ENCODE measurements at places on chromosomes 5 and 9. TPM values are rescaled to one million over a fixed set of nuclear protein-coding genes. Genes with fewer than 3 reads are reported as not detected.

The APBA1 gene
- polyA plus RNA-seq: 0.03 TPM

GRCh38 chr9:120918931-120919842, 7.4 kb downstream of the TRAF1 start:
- no peaks in the 10 kb centered on the region for H3K36me3 ChIP-seq
- no peaks in the 10 kb centered on the region for H3K27me3 ChIP-seq
- no peak for DNase-seq
- H3K4me3 ChIP-seq: no peak overlapping the region
- H3K27ac ChIP-seq: no peak overlapping the region

The TJP2 gene
- polyA plus RNA-seq: 1.2 TPM

GRCh38 chr5:93886098-93886806, 144.9 kb upstream of the POU5F2 start:
- no peak overlapping the region for H3K27ac ChIP-seq
- DNase-seq: no peak
- no peak overlapping the region for H3K4me3 ChIP-seq

- H3K4me1 ChIP-seq: no peaks in the 10 kb centered on the region
- H3K36me3 ChIP-seq: no peaks in the 10 kb centered on the region
- H3K4me3 ChIP-seq: no peak overlapping the region
- H3K27me3 ChIP-seq: no peaks in the 10 kb centered on the region
- DNase-seq: no peak
These were observed 236.2 kb downstream of the NNT start for GRCh38 chr5:43839218-43839617.

DNA sequence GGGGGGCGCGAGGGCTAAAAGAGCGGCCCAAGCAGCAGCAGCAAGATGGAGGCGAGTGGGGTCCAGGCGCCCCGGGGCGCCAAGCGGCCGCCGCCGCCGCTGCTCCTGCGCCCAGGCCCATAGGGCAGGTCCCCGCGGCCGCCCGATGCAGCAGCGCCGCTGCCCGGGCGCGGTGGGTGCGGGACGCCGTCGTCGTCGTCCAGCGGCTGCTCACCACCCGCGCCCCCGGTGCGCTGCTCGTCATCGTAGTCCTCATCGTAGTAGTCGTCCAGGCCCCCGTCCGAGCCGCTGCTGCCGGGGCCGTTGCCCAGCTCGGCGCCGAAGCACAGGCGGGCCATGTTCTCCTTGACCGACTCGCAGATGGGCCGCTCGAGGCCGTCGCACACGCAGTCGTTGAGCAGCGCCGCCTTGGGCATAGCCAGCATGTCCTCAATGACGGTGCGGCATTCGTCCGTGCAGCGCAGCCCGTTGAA, 1.5 kb downstream of the GAS1 start:
- DNase-seq: no peak
- no peaks in the 10 kb centered on the region for H3K27me3 ChIP-seq
- no peak overlapping the region for H3K27ac ChIP-seq
- no peaks in the 10 kb centered on the region for H3K36me3 ChIP-seq
- peaks cover 15% of the 10 kb centered on the region for H3K4me1 ChIP-seq

- H3K4me1 ChIP-seq: no peaks in the 10 kb centered on the region
- H3K4me3 ChIP-seq: no peak overlapping the region
- H3K36me3 ChIP-seq: no peaks in the 10 kb centered on the region
- peak; percentile 71 for DNase-seq
- no peak overlapping the region for H3K27ac ChIP-seq
These were observed 29.0 kb upstream of the CCNG1 start for GRCh38 chr5:163408311-163408923.

DNA sequence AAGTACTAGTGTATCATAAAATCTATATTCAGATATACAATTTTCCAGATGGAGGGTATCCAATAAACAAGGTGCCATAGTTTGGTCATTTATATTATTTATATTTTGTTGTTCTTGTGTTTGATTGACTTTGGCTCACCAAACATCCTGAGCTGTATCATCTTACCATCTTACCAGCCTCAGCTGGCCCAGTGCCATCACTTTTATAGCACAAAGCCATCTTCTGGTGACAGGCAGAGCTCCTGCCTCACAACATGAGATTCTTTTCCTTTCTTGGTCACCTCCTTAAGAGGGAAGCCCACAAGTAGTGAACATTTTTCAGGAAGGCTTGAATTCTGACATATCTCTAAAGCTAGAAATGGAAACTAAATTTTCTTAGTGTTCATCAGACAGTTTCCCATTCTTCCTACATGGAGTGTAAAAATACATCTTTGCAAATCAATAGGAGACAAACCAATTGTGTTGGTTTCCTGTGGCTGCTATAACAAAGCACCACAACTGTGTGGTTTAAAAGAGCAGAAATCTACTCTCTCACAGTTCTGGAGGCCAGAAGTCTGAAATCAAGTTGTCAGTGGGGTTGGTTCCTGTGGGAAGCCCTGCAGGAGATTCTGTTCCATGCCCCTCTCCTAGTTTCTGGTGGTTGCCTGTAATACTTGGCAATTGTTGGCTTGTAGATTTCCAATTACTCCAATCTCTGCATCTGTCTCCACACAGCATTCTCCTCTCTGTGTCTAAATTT, 341.8 kb downstream of the MAN2A1 start:
- no peaks in the 10 kb centered on the region for H3K4me1 ChIP-seq
- no peak for DNase-seq
- no peak overlapping the region for H3K27ac ChIP-seq
- no peaks in the 10 kb centered on the region for H3K27me3 ChIP-seq
- no peaks in the 10 kb centered on the region for H3K36me3 ChIP-seq

DNA sequence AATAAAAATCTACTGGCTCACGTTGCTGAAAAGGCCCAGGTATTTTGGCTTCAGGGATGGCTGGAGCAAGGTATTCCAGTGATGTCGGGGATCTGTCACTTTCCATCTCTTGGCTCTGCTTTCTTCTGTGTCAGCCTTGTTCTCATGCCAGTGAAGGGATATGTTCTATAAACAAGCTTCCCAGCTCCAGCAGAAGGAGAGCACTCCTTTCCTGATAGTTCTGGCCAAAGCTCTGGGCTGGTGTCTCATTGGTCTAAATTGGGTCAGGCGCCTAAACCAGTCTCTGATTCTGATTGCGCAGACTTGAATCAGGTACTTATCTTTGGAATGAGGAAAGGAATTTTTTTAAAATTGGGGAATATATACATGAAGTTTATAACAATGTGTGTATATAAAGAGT, 5.1 kb downstream of the SNX30 start:
- peaks cover 20% of the 10 kb centered on the region for H3K4me1 ChIP-seq
- no peaks in the 10 kb centered on the region for H3K36me3 ChIP-seq
- DNase-seq: no peak

- DNase-seq: peak; percentile 77
- peaks cover 28% of the 10 kb centered on the region for H3K4me1 ChIP-seq
- no peaks in the 10 kb centered on the region for H3K27me3 ChIP-seq
- H3K4me3 ChIP-seq: no peak overlapping the region
- no peak overlapping the region for H3K27ac ChIP-seq
These were observed 2.9 kb downstream of the JAK2 start for GRCh38 chr9:4987961-4988421.

The PFN3 gene
- polyA plus RNA-seq: not detected

DNA sequence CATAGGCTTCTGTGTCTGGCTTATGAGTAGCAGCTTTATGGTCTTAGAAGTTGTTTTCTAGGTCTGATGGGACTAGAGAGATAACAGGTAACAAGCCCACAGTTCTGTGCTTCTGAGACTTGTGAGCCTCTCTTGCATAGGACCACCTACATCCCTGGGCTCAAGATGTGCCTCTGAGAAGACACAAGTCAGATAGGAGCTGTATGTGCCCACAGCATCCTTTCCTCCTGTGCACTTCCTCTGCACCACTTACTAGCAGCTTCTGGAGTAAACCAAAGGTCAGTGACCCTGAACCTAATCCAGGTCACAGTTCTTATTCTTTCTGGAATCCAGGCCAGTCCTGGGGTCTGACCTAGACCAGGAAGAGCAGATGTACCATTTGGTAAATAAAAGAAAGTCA, 40.0 kb downstream of the GALNT10 start:
- H3K4me1 ChIP-seq: peaks cover 29% of the 10 kb centered on the region
- H3K36me3 ChIP-seq: no peaks in the 10 kb centered on the region
- DNase-seq: no peak
- H3K27me3 ChIP-seq: no peaks in the 10 kb centered on the region
- H3K27ac ChIP-seq: no peak overlapping the region

The ZNF483 gene
- 0.43 TPM for polyA plus RNA-seq

GRCh38 chr9:37096628-37097027, 23.7 kb upstream of the ZCCHC7 start:
- no peaks in the 10 kb centered on the region for H3K36me3 ChIP-seq
- peaks cover 20% of the 10 kb centered on the region for H3K4me1 ChIP-seq
- H3K27ac ChIP-seq: no peak overlapping the region

The SREK1 gene
- 49.2 TPM for polyA plus RNA-seq

GRCh38 chr5:95334900-95335538, 50.1 kb upstream of the MCTP1 start:
- H3K4me1 ChIP-seq: no peaks in the 10 kb centered on the region
- H3K4me3 ChIP-seq: no peak overlapping the region
- no peaks in the 10 kb centered on the region for H3K36me3 ChIP-seq
- no peak for DNase-seq
- H3K27me3 ChIP-seq: no peaks in the 10 kb centered on the region

- no peaks in the 10 kb centered on the region for H3K27me3 ChIP-seq
- DNase-seq: no peak
- no peaks in the 10 kb centered on the region for H3K4me1 ChIP-seq
- no peak overlapping the region for H3K27ac ChIP-seq
These were observed 17.1 kb downstream of the MSANTD3 start for GRCh38 chr9:100443781-100444768.

The NOXA1 gene
- polyA plus RNA-seq: 7.7 TPM

DNA sequence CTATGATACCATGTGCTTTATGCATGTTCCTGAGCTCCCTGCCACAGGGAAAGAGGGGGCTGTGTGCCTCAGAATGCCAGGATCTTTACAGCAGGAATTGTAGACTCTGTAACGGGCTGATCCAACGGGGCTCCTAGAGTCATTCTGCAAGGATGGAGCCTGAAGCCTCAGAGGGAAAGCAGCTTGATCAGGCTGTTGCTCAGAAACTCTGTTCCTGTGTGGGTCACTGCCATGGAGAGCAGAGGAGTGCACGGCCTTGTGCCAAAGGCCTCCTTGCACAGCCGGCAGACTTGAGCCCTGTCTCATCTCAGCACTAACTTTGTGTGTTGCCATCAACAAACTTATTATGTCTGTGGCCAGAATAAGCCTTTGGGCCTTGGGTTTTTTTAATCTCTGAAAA, 51.8 kb downstream of the AMBP start:
- no peaks in the 10 kb centered on the region for H3K36me3 ChIP-seq
- no peak overlapping the region for H3K27ac ChIP-seq
- no peak for DNase-seq
- no peak overlapping the region for H3K4me3 ChIP-seq

DNA sequence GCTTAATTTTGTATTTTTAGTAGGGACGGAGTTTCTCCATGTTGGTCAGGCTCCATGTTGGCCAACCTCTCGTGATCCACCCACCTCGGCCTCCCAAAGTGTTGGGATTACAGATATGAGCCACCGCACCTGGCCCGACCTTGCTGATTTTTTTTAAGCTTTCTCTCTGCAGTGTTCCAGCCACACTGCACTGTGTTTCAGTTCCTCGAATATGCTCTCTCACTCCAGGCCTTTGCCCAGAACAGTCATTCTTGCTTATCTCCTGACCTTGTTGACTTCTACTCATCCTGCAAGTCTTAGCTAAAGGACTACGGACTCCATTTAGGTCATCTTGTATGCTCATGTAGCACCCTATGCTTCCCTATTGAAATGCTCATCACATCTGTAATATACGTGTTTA, 3.3 kb downstream of the SNAPC3 start:
- peak; percentile 47 for DNase-seq
- H3K4me3 ChIP-seq: no peak overlapping the region
- peaks cover 35% of the 10 kb centered on the region for H3K4me1 ChIP-seq
- H3K27ac ChIP-seq: no peak overlapping the region
- H3K36me3 ChIP-seq: no peaks in the 10 kb centered on the region

The MARCOL gene
- not detected for polyA plus RNA-seq

DNA sequence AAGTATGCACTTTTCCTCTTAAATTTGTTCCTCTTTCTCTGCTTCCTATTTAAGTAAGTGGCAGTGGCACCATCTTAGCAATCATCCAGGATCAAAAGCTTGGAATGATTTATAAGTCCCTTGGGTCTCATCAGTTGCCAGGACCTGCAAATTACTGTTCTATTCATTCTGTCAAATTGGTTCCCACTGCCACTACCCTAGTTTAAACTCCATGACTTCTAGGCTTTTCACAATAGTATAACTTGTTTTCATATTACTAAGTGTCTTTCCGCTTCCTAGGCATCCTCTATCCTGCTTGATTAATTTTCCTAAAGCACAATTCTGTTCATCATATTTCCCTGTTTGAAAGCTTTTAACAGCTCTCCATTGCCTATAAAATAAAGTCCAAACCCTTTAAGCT, 363.9 kb upstream of the MEF2C start:
- H3K27ac ChIP-seq: no peak overlapping the region
- no peak overlapping the region for H3K4me3 ChIP-seq
- H3K27me3 ChIP-seq: no peaks in the 10 kb centered on the region
- no peak for DNase-seq

DNA sequence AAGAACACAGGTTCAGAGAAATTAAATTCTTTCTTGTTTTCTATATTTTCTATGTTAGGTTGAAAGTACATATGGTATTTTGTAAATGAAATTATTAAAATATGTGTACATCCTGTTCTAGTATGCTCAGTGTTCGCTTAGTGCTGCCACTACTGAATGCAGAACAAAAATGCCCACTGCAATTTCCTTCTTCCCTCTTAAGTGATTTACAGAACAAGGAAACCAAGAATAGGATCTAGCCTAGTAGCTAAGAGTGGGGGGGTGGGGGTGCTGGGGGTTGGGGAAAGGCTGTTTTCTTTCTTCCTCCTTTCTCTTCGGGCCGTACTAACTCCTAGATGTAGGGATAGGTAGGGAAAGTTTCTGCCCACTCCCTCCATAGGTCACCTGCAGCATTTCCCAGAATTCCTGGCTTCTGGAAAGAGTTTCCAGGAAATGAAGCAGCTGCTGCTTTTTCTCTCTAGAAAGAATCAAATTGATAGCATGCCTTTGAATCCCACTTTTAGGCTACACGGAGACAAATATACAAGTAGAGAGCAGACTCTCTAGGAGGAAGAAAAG, 15.7 kb downstream of the SPATA9 start:
- H3K36me3 ChIP-seq: no peaks in the 10 kb centered on the region
- no peak for DNase-seq
